Cortex of kidney (tissue), 1 donor: ENCODE measurements at places on chromosomes 2 and 18.

DNA sequence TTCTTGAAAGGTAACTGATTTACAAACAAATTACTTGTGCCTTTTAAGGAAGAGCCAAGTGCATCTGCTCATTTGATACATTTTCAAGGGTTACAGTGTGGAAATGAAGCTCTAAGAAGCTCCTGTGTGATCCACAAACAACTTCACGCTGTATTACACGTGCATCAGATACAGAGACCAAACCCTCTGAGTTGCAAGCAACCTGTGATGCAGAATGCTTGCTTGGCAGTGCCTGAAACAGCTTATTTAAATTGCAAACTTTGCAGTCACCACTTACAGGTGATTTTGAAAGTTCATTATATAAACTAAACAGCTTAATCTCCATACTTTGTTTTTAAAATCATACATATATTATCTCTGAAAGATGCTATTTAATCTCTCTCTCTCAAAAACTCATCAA lies 50.1 kb downstream of the ZEB2 start:
- DNase-seq: no peak

GRCh38 chr2:88654714-88655113 lies 27.4 kb upstream of the EIF2AK3 start:
- no peak for DNase-seq

DNA sequence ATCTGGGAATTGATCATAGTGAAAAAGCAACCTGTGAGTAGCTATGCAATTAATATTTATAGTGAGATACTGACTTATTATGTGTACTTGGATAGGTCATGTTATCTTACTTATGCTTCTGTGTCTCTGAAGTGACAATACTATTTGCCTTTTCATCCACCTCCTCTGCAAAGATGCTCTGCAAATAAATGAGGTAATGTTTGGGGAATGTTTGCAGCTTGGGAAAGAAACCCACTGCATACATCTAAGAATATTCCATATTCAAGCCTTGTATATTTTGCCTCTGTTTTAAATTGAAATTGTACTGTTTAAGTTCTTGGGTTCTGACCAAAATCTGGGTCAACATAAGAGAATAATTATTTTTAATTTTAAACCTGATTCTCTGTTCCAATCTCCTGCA lies 217.4 kb upstream of the DTNA start:
- DNase-seq: no peak

- no peak for DNase-seq
Measured at GRCh38 chr18:10487154-10487553, 32.7 kb downstream of the APCDD1 start.

- DNase-seq: no peak
Measured at GRCh38 chr2:72033636-72034035, 114.0 kb downstream of the CYP26B1 start.

DNA sequence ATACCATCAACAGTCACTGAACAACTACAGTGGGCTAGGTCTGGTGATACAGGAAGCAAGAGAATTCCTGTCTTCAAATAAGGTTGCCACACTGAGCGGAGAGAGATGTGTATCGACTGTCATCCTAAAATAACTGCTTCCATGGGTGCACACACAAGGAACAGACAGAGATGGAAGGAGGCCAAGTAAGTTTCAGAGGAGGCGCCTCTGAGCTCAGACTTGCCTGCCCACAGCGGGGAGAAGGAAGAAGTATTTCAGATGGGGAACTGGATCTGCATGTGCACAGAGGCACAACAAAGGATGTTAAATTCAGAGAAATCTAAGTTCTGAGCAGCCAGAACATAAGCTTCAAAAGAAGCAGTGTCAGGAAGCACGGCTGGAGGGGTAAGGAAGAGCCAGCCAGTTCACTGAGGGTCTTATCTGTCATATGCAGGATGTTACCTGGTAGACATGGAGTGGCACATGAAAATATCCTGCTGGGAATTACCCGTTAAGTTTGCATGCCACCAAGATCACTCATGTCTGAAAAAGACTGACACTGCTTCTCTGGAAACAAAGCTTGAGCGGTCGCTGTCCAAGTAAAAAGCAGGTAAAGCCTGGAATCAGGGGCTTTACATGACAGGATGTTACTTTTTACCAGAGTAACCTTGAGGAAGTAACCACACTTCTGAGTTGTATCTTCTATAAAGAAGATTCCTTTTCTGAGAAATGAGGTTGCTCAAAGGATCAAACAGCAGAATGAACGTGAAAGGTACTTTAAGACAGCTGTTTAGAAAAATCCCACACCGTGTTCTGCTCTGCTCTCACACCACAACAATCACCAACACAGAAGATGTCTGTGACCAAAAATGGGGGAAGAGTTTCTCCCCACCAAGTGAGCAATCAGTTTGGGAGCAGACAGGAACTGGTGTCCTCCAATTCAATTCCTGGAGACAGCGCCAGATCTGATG lies 260.2 kb downstream of the NBAS start:
- DNase-seq: no peak

GRCh38 chr2:222241128-222241870 lies 57.5 kb downstream of the PAX3 start:
- no peak for DNase-seq

- DNase-seq: no peak
Measured at GRCh38 chr2:162926501-162926900, 87.9 kb upstream of the KCNH7 start.

- no peak for DNase-seq
Measured at GRCh38 chr18:67518566-67518965, 2.0 kb upstream of the DSEL start.

DNA sequence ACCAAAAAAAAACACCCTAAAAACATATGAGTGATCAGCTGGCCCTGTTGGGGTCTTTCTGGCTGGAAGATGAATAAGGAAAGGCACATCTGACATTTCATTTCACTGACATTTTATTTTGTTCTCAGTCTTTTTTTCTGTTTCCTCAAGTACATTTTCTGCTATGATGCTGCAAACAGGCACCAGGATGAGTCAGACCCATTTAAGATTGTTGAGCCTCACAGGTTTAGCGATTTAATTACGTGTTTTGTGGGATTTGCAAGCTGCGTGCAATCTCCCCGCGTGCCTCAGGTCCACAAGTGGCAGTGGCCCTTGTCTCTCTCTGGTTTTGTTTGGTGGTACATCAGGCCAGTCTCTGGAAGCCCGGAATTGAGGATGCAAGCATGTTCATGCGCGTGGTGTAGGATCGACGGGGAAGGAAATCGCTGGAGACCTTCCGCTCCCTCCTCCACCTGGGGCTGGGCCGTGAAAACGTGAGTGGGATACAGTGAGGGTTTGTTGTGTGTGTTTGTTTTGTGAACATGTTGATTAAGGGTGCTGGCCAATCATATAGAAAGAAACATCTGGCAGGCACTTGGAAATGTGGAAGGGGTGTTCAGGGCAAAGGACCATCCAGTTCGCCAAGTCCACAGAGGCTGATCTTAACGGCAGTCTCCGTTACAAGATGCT lies 120.2 kb upstream of the ZNF516 start:
- no peak for DNase-seq

- DNase-seq: no peak
Measured at GRCh38 chr2:216447293-216447692, 35.0 kb downstream of the SMARCAL1 start.

DNA sequence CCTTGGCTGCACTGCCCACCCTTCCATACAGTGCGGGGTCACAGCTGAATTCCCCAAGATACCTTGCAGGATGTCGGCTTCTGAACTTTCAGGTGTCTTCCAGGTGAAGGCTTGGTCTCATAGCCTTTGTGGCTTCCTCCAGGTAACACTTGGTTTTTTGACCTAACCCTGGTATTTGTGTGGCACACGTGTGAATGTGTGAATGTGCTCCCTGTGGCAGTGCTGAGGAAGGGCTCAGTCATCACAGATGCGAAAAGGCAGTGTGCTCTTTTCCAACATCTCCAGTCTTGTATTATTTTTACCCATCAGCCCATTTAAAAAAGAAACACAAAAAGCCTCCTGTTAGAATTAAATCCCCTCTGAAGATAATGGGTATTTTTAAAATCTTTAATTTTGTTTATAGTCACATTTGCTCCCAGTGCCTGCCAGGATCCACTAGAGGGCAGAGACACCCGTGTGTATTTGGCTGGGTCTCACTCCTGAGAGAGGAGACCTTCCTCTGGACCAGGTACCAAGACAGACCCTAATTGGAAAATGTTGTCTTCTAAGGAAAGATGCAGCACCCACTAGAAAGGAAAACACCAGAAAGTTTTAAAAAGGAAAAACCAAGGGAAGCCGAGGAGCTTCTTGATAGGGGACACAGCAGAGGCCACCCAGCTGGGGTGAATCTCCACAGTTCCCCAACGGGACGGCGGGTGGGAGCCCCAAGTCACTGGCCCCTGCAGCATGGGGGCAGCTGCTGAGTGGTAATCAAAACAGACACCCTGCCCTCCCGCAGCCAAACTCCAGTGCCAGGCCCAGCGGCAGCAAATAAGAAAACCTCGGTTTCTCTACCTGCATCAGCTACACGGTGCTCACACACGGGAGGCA lies 27.7 kb downstream of the FAM110C start:
- DNase-seq: no peak

GRCh38 chr2:239991689-239992314 lies 33.3 kb downstream of the NDUFA10 start:
- no peak for DNase-seq

DNA sequence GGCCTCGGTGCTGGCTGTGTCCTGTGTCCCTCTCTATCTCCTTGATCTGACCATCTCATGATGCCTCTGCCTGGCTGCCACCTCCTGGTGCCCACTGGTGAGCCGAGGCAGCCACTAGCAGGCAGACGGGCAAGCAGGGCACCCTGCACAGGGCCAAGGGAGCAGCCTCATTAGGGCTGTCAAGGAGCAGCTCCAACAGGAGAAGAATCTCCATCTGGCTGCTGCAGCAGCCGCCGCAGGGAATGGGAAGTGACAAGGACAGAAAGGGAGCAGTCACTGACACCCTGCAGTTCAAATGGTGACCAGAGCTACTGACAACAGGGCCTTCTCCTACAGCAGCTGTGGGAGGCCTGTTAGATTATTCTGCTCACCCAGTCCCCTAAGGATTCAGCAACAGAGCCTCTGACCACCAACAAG lies 32.6 kb downstream of the ALPK2 start:
- no peak for DNase-seq

DNA sequence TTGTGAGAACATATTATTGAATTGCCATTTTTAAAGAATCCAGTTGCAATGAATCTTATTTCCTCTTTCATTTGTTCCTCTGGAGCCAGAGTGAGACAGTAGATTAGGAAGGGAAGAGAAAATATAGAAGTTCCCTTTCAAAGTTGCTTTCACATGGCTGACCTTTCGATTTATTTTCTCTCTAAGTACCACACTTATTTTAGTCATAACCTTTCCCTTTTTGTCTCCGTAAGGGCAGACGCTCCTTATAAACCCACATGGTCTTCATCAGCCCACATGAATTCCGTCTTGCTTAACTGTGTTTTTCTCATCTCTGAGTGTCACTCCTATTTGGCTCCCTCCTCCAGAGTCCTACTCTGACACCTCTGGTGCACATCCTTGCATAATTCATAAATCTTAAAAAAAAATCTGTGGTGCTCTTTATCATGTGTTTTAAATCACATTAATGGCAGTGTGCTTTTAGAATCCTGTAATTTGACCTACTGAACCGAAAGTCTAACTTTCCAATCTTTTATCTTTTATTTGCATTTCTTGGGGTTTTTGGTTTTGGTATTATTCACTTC lies 38.5 kb upstream of the ZNF396 start:
- no peak for DNase-seq

DNA sequence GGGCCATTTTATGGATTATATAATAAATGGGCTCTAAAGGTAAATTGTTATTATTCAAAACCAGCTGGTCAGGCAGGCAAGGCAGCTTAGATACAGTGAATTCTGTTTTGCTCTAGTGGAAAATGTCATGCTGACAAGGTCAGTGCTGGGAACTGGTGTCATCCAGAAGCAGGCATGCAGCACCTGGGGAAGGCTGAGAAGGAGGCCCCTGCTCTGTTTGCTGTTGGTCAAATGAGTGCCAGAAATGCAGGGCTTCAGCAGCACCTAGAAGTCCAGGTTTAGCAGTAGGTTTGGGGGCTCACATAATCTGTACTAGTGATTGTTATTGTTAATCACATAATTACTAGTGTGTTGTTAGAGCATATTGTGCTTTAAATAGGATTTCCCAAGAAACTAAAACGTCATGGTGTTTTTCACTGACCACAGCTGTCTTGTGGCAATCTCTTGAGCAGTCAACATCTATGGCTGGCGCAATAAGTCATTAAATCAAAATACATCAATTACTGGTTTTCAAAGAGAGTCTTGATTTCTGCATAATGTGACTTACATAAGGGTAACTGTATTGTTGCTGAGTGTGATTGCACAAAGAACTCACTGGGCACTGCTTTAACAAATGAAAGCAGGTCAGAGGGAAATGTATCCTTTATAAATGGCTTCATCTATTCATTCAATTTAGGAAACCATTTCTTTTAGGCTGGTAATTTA lies 99.1 kb downstream of the MYO3B start:
- no peak for DNase-seq

DNA sequence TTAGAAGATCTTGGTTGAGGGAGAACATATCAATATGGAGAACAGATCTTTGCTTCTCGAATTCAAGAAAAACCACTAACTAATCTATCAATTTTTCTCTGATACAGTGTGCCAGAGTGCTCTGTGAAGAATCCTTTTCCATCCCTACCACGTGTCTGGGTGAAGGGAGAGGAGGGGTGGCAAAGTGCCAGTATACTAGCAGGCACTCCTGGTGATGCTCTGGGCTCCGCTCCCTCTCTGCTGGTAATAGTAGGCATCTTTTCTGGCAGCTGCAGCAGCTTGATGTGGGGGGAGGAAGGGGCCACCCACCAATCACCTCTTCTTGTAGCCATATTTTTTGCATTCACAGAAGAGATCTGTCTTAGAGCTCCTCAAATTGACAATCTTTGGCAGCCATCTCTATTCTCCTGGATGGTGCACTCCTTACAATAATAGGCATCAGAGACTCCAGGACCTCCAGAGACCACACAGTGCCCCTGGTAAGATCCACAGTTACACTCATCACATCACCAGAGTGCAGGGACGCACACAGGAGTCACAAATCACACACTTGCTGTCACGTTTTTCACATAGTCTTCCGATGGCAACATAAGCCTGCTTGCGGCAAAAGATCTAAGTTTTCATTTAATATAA lies 15.7 kb downstream of the STK39 start:
- no peak for DNase-seq

DNA sequence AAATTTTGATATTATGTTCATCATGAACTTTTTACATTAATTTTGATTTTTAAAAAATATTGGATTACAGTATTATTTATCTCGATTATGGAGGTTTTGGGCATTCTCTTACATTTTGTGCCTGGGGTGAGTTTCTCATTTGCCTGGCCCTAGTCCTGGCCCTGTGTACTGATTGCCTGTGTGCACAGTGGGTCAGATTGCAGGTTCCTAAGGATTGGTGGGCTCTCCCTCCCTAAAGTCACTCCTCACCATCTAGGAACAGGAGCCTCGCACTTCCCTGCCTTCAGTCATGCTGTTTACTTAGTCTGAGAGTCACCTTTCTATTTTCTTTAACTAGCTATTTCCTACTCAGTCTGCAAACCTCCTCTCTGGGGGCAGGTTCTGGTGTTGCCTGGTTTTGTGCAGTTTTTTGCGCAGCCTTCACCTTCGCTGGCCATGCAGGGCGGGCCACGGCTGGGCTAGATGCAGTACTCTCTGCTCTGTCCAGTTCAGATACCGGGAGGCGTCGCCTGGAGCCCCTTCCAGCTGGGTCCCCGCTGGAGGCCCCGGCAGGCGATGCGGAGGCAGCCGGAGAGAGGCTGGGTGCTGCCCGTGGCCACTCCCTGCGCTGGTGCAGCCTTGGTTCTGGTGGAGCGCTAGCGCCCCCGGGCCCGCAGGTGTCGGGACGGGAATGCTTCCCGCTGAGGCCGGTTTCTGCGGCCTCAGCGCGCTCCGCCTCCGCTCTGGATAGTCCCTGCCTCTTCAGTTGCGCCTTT lies 23.3 kb upstream of the MC5R start:
- DNase-seq: no peak
